Activated T-cell treated with anti-CD3 and anti-CD28 coated beads, Interleukin-2, amount 50 U/mL, for 24 hours (primary cell): ENCODE measurements at places on chromosomes 13 and 19.
A peak's percentile ranks its signal among the peaks of the same experiment; 100 is the strongest.

- no peak overlapping the region for H3K4me3 ChIP-seq
- H3K36me3 ChIP-seq: peaks cover 53% of the 10 kb centered on the region
- no peaks in the 10 kb centered on the region for H3K27me3 ChIP-seq
- H3K4me1 ChIP-seq: peaks cover 4% of the 10 kb centered on the region
- H3K27ac ChIP-seq: no peak overlapping the region
- no peak for DNase-seq
These were observed 21.3 kb upstream of the SLC7A9 start for GRCh38 chr19:32890841-32891240.

DNA sequence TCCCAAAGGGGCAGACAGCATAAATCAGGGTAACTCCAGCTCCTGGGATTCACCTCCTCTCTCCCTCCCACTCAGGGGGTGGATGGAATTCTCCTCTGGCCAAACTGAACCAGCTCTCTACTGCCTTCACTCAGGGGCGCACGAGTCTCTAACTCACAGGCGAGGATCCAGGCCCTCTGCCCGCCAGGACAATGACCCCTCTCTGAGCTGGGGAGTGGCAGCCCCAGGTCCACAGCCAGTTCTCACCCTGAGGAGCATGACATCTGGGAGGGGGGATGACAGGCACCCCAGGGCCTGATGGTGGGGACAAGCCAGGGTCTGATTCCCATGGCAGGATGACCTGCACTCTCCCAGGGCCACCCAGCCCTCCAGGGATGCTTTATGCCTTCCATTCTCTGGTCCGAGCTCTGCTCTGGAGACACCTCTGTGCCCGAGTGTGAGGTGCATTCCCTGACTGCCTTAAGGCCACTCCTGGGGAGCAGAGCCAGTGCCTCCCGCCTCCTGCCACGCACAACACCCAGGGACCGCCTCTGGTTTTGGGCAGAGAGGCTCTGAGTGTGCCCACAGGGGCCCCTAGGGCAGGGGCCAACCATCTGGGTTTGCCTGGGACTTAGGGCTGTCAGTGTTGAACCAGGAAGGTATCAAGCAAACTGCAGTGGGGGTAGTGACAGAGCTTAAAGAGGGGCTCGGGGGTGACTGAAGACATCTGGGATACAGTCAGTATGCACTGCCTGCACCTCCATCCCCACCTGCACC is 66.2 kb downstream of the GNG7 start:
- H3K27me3 ChIP-seq: peaks cover 10% of the 10 kb centered on the region

- DNase-seq: no peak
- H3K36me3 ChIP-seq: no peaks in the 10 kb centered on the region
- H3K4me1 ChIP-seq: no peaks in the 10 kb centered on the region
- no peak overlapping the region for H3K4me3 ChIP-seq
These were observed 115.7 kb upstream of the ZNF536 start for GRCh38 chr19:30256496-30256850.

DNA sequence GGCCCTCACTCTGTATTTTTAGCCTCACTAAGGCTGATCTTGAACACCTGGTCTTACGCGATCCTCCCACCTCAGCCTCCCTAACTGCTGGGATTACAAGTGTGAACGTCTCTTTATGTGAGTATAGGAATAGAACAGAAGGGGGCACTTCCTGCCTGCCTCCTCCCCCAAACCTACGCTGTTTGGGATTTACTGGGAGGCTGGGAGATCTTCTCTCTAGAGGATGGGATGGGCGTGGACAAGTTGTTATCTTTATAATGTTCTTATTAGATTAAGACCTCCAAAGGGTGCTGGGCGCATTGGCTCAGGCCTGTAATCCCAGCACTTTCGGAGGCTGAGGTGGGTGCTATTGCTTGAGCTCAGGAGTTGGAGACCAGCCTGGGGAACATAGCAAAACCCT is 2.9 kb upstream of the CSNK1G2 start:
- no peak for DNase-seq
- H3K36me3 ChIP-seq: peaks cover 10% of the 10 kb centered on the region
- H3K27me3 ChIP-seq: no peaks in the 10 kb centered on the region

GRCh38 chr13:102399791-102400674 is 1.8 kb downstream of the FGF14 start:
- H3K27ac ChIP-seq: no peak overlapping the region
- H3K4me3 ChIP-seq: peak overlapping the region; percentile 70
- peaks cover 53% of the 10 kb centered on the region for H3K27me3 ChIP-seq
- peaks cover 38% of the 10 kb centered on the region for H3K4me1 ChIP-seq

DNA sequence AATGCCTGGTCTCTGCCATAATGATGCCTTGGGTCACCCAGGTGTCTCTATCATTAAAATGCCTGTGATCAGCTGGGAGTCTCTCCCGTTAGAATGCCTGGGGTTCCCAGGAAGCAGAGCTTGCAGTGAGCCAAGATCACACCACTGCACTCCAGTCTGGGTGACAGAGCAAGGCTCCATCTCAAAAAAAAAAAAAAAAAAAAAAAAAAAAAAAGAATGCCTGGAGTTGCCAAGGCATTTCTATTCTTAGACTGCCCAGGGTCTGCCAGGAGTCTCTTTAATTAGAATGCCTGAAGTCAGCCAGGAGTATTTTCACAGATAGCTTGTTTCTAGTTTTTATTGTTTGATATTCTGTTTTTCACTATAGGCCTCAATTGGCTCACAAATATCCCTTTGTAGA is 1552.5 kb downstream of the UQCRFS1 start:
- no peaks in the 10 kb centered on the region for H3K27me3 ChIP-seq
- H3K4me3 ChIP-seq: no peak overlapping the region
- H3K36me3 ChIP-seq: no peaks in the 10 kb centered on the region
- no peak for DNase-seq
- H3K27ac ChIP-seq: no peak overlapping the region
- H3K4me1 ChIP-seq: no peaks in the 10 kb centered on the region

GRCh38 chr13:69028936-69029335 is 1078.7 kb upstream of the ATXN8OS start:
- no peaks in the 10 kb centered on the region for H3K4me1 ChIP-seq
- H3K4me3 ChIP-seq: no peak overlapping the region
- DNase-seq: no peak
- H3K36me3 ChIP-seq: no peaks in the 10 kb centered on the region
- no peak overlapping the region for H3K27ac ChIP-seq

DNA sequence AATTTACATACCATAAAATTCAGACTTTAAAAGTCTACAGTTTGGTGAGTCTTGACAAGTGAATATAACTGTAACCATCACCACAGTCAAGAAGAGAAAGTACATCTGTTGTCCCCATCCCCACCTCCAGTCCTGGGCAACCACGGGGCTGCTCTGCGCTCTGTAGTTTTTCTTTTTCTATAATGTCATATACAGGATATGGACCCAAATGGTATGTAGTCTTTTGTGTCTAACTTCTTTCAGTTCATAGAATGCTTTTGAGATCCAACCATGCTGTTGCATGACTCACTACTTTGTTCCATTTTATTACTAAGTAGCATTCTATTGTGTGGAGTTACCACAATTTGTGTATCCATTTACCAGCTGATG is 103.9 kb downstream of the DOCK9 start:
- no peak overlapping the region for H3K4me3 ChIP-seq
- H3K27me3 ChIP-seq: no peaks in the 10 kb centered on the region
- H3K4me1 ChIP-seq: peaks cover 34% of the 10 kb centered on the region
- peak overlapping the region; percentile 16 for H3K27ac ChIP-seq
- no peak for DNase-seq
- peaks cover 95% of the 10 kb centered on the region for H3K36me3 ChIP-seq
